AG10803 (cell line): ENCODE measurements at places on chromosomes 16 and 17.

DNA sequence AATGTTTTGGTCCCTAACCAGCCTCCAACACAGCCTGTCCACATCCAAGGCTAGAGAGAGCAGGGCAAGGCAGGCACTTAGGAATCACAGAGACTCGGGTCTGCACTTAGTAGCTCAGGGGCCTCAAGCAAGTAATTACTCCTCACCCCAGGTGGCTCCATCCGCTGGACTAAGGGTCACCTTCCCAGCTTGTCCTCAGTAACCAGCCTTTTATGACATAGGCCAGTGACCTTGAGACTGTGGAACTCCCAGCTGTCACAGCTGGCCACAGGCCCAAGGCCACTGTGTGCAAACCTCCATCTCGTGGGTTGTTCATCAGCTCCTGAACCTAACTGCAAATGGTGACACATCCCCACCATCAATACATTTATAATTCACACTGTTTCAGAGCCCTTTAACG is 68.6 kb downstream of the CDYL2 start:
- no peak for DNase-seq

DNA sequence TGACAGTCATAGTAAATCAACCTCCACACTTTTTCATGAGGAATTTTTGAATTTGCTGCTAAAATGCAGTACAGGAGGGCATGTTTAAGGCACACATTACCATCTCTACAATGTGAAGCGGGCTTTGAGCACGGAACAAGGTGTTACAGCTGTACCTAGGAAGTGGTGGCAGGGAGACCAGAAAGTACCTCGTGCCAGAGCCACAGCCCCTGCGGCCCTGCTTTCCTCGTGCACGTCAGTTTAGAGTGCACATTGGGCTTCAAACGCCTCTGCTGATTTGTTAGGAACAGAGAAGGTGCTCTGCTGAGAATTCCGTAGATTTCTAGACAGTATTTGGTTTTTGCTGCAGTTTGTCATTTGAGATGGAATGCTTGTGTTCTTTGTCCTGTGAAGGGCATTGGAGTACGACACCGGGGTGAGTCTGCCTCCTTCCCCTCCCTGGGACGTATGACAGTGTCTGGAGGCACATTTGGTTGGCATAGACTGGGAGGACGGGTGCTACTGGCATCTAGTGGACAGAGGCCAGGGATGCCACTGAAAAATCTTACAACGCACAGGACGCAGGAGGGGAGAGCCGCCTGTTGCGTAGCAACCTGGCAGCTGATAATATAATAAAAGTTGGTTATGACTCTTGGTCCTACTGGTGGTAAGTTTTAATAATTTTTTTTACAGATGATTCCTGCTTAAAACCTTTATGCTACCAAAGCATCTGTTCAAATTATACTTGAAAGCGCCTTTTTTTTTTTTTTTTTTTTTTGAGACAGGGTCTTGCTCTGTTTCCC is 9.1 kb downstream of the FOXK2 start:
- peak; percentile 74 for DNase-seq

- DNase-seq: no peak
These were observed 895 bp downstream of the UTS2R start for GRCh38 chr17:82372249-82373071.

GRCh38 chr17:31663576-31663975 is 195.5 kb downstream of the COPRS start:
- no peak for DNase-seq

GRCh38 chr17:68580236-68580770 is 20.9 kb downstream of the FAM20A start:
- DNase-seq: peak; percentile 93

DNA sequence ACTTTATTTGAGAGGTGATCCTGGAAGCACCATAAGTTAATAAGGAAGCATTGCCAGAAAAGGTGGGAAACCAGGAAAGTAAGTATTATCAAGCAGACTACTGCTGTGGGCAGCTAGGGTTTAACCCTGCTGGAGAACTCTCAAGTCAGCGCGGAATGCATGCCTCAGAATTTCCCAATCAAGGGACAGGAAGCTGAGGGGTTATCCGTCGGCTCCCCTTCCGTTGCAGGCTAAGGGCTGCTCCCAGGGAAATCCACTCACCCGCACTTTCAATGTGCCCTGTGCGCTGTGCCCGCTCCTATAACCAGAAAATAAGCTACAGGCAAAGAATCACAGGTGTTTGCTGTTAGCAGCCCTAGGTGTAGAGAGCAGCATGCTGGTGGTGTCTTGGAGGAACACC is 138.5 kb upstream of the CACNG3 start:
- no peak for DNase-seq

DNA sequence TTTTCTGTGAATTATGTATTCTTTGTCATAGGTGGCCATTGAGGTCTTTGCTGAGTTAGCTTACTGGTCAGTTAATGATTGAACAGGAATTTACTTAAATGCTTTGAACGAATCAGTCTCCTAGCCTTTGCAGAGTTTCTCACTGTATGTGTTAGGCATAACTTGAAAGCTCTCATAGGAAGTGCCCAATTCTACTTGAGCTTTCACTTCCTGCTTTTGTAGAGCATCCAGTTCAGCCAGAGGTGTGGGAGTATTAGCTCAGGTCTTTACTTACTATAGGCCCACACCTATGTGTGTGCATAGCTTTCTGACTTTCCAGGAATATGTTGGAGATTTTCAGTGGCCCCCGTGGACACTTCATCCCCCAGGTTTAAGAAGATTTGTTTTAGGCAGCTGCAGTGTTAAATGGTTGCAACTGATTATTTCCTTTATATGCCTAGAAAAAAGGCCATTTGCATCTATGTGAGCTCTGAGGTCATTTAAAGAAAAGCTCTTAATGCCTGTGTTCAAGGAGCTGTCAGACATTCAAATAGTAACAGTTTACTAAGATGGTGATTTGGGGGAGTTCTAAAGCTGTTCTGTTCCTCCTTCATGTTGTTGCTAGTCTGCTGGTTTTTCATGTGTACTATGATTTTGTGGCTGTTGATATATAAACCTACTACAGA is 62.3 kb downstream of the PHKB start:
- no peak for DNase-seq

DNA sequence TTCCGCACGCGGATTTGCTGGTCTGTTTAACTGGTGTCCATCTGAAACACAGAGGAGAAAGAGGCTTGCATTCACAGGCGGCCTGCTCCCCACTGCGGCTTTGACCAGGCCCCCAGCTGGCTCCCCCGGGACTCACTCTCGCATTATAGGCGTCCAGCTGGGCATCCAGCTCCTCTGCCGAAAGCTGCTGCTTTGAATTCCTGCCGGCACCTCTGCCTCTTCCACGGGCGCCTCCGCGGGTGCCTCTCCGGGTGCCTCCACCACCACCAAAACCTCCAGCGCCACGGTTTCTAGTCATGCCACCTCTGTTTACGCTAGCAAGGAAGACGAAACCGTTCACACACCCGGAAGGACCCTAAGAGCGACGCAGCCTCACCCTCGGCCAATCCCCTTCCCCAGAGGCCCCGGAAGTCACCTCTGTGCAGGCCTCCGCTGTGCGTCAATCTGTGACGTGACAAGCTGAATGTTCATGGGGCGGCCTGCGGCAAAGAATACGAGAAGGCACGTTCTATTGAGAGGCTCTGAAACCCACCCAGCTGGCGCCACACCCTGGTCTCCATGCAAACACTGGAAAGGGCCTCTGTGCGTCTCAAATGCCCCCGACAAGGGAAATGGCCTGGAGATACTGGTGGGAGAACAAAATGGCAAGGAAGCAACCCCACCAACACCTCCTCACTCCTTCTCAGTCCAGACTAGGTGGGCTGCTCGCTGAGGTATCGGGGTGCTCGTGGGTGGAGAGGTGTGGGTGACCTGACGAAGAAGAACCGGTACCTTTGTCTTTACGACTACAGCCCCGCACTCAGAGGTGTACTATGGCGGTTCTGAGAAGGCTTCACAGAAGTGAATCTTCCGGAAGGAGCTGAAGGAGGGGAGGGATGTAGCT is 3.0 kb downstream of the ALYREF start:
- DNase-seq: no peak

DNA sequence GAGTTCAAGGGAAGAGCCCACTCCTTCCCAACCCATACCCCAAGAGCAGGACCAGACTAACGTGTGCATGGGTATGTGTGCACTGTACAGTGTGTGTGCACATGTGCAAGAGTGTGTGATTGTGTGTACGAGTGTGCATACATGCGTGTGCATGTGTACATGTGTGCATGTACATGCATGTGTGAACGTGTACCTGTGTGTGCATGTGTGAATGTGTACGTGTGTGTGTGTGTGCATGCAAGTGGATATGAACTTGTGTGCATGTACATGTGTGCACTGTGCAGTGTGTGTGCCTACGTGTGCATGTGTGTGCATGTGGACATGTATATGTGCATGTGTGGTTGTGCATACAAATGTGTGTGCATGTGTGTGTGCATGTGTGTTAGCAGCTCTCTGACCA is 223.1 kb downstream of the RBFOX3 start:
- DNase-seq: no peak

GRCh38 chr17:39212195-39212810 is 12.2 kb downstream of the RPL19 start:
- DNase-seq: peak; percentile 17

DNA sequence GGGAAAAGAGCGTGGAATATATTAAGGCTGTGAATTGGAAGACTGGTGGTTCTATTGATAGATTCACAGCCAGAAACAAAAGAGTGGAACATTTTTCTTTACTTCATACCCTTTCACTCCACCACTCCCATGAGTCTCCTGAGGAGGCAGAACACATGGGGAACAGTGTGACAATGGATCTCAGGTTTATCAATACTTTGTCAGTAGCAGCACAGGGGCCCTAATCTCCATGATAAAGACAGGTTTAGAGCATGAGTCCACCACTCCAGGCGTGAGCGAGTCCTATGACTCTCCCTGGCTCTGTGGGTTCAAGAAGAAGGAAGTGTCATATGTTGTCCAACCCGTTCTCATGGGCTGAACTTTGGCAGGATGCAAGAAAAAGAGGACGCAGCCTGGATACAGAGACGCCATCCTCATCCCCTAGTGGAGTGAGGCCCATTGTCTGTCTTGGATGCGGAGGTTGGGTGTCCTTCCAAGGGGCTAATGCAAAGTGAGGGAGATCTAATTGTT is 361.2 kb downstream of the TMEM114 start:
- no peak for DNase-seq

GRCh38 chr17:50359005-50359699 is 13.2 kb downstream of the XYLT2 start:
- no peak for DNase-seq

- no peak for DNase-seq
These were observed 39.9 kb downstream of the SMPD3 start for GRCh38 chr16:68408428-68408827.

DNA sequence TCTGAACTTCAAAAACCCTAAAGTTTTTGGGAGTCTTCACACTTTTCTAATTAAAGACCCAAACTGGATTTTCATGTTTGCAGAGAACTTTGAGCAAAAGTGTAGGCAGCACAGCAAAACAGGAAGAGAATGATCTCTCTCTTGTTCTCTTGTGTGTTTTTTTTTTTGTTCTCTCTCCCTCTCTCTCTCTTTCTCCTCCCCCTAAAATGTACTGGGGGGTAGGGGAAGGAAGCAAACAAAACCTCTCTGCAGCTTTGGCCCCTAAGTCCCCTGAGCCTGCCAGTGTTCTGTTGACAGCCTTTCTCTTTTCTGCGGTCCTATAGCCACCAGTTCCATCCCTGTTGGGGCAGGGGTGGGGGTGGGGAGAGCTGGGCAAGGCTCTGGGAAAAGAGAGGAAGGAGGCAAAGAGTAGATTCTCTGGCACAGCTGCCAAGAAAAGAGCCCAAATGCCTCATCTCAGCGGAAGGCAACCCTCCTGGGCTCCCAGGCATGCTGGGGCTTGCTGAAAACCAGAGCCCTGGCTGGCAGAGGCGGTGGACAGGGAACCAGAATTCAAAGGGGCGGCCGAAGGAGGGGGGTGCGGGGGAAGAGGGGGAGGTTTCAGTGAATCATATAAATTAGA is 295.3 kb downstream of the SOX9 start:
- DNase-seq: no peak

DNA sequence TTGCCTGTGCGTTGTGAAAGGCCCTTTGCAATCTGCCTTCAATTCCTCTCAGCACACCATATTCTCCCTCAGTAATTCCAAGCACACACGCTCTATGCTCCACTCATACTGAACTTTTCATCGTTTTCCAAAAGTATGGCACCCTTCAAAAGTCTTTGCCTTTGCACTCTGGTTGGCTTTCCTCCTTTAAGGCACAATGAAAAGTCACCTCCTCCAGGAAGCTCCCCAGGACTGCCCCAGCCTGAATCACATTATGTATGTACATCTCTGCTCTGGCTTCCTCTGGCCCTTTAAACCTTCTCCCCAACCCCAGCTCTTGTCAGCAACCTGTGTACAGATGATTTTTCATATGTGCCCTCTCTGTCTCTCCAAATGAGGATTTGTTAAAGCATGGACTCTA is 250.7 kb downstream of the MAF start:
- DNase-seq: no peak

DNA sequence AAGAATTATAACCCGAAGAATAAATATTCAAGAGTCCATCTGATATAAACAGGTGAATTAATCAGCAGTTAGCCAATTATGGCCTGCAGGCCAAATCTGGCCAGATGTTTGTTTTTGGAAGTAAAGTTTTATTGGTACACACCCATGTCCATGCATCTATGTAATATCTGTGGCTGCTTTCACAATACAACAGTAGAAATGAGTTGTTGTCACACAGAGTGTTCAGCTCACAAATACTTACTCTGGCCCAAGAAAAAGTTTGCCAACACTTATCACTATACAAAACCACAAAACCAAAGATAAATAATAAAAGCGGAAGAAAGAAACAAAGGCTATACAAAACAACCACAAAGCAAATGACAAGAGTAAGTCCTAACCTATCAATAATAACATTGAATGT is 109.4 kb downstream of the CDYL2 start:
- DNase-seq: no peak
